ENCODE measurements at places on chromosomes 2 and 18.

- no peak for DNase-seq
Measured at GRCh38 chr2:66560683-66561082, 125.8 kb downstream of the MEIS1 start.

DNA sequence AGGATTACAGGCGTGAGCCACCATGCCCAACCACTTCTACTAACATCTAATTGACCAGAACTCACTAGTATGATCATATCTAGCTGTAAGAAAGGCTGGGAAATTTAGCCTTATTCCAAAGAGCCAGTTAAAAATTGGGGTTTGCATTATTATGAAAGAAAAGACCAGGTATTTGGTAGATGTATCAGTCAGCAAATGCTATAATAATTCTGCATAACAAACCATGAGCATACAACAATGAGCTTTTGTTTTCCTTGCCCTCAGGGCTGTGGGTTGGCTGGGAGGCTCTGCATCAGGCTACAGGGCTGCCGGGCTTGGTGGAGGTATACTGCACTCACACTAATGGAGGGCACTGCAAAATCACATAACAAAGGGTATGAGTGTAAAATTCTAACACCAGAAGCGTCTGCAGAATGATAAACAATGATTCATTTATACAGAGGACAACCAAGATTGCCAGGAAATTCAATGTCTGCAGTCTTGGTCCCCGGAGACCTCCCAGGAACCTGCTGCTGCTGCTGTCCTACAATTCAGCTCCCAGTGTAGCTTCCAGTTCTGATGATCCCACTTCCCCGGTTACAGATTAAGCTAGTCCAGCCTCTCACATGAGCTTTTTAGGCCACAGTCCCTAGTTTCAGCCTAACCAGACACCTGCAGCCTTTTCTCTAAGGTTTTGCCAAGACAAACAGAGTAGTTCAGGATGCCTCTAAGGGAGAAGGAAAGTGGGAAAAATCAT is 32.2 kb upstream of the ST3GAL5 start:
- DNase-seq, result no peak

DNA sequence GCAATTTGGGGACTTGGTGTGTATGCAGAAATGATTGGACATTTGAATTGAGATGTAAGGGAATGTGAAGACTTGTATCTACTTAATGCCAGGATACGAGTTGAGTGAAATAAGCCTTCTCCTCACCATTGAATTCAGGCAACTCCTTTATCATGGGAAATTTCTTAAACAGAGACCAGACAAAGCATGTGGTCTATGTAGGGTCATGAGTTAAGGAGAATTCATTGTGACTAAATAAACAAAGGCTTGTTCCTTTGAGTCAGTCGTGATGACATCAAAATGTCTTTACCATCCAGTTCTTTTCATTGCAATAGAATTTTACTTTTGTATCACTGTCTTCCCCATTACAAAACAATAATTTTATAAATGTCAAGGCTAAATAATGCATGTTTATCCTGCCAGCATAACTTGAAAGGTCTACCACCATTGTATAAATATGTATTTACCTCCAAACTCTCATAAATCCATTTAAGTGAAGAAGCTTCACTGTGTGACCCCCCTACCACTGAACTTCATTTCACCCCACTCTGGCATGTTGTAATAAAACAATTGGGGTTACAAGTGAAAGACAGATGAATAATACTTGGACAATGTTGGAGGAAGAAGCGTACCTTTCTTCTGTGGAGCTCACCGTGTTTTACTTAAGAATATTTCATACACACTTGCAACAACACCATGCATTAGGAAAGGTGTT is 149.4 kb downstream of the EPHA4 start:
- DNase-seq, result no peak

DNA sequence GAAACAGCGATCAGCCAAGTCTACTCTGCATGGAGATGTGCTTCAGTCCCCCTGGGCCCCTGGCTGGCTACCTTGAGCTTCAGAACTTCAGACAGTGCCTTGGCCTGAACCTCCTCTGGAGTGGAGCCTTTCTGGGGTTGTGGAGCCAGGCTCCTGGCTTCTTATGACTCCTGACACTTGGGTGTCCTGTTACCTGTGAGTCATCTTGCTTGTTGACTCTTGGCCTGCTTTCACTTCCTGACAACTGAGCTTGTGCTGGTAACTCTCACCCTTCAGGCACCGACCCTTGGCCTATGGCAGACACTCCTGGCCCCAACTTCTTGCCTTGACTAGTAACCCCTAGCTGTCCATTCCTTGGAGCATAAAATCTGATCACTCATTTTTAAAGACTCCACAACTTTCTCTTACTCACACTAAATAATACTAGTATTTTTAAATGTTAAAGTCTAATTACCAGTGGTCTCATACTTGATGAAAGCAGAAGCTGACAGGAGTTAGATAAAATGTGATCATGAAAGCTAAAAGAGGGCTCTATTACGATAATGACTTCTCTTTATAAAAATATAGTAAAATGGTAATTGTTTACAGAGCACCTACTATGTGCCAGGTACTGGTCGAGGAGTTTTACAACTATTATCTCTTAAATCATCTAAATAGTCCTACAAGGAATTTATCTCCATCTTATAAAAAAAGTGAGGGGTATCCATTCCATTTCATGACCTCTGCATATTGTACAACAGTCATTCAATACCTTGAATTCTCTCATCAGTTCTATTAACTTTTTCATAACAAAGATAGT is 46.3 kb upstream of the VIT start:
- DNase-seq, result peak; percentile 53

DNA sequence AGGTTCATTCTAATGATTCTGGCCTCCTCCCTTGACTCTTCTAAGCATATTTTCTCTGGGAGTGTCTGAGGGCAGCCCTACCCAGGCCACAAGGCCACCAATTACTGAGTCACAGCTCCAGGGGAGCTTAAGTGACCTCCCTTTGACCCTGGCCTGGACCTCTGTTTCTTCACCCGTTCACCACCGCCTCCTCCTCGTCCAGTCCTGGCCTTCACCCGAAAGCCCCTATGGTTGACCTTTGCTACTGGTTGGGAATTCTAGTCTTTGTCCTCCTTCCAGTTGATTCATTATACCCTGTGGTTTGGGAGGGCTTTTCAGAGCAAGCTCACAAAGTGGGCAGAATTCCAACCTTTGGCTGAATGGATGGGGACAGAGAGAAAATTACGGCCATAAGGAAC is 72.6 kb downstream of the NRP2 start:
- no peak for DNase-seq

- DNase-seq, result no peak
Measured at GRCh38 chr2:56449002-56449431, 265.2 kb downstream of the CCDC85A start.

GRCh38 chr18:41630232-41630886 is 324.7 kb upstream of the PIK3C3 start:
- DNase-seq, result no peak

DNA sequence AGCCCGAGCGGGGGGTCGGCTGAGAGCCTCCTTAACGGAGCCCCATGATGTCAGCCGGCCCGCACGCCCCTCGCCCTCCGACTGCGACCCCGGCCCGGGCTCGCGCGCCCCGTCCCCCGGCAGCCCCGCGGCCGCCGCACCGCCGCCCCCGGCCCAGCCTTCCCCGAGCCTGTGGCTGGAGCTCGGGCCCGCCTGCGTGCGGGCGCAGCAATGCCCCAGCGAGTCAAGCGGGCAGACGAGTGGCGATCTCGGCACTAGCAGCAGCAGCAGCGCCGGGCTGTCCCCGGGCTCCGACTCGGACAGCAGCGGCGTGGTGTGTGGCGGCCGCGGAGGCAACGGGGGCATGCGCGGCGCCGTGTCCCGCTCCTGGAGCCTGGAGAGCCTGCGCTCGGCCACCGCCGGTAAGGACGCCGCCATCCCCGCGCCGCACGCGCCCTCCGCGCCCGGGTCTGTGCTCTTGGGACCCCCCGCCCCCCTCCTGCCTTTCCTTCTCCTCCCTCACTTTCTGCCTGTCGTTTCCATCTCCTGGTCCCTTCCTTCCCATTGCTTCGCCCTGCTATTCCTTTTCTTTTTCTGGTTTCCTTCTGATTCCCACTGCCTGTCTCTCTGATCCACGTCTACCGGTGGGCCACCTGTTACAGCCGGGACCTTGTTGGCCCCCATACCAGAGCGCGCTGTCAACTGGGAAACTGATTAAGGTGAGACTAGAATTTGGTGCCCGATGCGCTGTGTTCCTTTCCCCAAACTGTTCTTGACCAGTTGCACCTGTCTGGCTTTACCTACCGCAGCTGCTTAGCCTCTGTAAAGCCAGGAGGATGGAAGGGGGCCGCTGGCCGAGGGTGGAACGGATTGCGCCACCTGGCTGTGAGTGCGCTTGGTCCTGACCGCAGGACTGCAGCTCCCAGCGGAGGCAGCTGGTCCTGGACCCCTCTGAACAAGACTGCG is 127.4 kb downstream of the ARHGEF4 start:
- peak; percentile 89 for DNase-seq

DNA sequence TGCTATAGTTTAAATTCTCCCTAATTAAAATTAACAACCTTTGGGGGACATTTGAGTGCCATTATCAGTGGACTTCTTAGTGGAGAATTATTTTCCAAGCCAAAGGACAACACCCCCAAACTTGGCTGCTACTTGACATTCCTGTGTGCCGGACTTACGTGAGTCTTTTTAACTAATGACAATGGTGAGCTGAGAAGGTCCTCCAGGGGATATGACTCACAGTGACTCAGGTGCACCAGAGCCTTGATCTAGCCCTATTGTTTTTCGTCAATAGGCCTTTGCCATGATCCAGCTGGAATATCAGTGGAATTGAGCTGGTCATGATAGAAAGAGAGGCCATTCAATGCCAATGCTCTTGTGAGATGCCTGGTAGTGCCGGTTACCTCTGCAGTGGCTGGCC is 118.1 kb upstream of the CXCR4 start:
- DNase-seq, result peak; percentile 31

DNA sequence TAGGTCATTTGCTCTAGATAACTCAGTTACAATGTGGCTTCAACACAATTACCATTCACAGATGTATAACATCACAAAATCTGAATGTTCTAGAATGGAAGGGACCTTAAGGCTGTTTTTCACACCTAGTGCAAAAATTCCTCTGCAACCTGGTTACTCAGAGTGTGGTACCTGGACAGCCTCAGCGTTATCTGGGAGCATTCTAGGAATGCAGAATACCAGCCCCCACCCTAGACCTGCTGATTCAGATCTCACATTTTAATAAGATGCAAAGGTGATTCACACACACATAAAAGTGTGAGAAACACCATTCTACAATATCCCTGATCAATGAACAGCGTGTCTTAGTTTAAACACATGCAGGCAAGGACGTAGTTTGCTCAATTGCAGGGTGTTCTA is 233.1 kb downstream of the TDRD15 start:
- DNase-seq, result no peak

- DNase-seq, result no peak
Measured at GRCh38 chr2:64779117-64779690, 125.5 kb upstream of the SERTAD2 start.
